ENCODE measurements at places on chromosomes 3 and 15.
A peak's percentile ranks its signal among the peaks of the same experiment; 100 is the strongest.

GRCh38 chr3:171056528-171056927 is 30.0 kb upstream of the SLC2A2 start:
- DNase-seq, result no peak

DNA sequence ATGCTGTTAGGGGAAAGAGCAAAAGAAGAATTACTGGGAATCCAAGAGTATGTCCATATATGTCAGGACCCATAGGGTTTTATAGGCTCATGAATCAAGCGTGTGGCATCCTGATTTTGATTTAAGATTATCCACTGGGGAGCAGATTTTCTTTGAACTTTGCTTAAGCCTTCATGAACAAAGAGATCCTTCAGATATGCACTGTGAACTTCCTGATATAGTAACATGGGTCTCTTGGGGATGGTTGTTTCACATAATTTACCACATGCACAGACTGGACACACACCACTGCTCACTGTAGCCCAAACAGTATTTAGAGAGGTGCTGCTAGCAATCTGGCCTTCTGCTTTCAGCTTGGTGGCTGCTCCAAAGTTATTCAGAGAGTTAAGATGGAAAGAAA is 200.9 kb upstream of the ZPLD1 start:
- peak; percentile 66 for DNase-seq

GRCh38 chr3:185152410-185153170 is at the start of gene C3orf70:
Gene C3orf70, minus strand, starts transcription at chr3:185153060. Its CDS starts 237 bp downstream, at chr3:185152823.
- peak; percentile 51 for DNase-seq

GRCh38 chr15:47188758-47189507 is 528.4 kb upstream of the SEMA6D start:
- no peak for DNase-seq

DNA sequence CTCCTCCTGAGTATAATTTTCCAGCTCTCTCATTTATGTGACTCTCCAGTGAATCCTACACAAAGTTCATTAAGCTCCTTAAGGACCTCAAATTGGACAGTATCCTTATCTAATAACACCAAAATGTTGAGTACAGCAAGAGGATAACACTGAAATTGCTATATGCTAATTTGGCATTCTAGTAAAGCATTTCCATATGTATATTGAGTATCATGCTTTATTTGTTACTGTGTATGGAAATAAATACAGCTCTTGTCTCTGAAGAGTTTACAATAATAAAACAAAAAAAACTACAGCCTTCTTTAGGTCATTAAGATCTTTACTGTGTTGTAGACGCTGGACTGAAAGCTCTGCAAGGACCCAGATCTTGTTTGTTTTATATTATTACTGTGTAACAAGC is 1341.3 kb downstream of the ROBO1 start:
- DNase-seq, result no peak

DNA sequence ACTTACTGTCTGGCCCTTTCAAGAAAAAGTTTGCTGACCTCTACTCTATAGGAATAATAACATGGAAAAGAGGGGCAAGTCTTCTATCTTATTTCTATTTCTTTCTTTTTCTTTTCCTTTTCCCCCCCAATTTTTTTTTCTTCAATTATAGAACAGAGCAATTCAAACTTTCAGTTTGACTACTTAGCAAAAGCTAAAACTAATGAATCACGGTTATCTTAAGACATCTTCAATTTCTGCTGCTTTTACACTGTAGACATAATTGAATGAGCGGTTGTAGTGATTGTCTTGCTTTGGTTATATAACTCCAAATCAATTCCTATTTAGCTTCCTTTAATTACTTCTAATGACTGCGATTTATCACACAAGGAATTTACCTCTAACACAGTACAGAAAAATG is 74.3 kb upstream of the P2RY1 start:
- DNase-seq, result no peak

- no peak for DNase-seq
Observed at GRCh38 chr3:190429681-190430080, 20.0 kb downstream of the TMEM207 start.

DNA sequence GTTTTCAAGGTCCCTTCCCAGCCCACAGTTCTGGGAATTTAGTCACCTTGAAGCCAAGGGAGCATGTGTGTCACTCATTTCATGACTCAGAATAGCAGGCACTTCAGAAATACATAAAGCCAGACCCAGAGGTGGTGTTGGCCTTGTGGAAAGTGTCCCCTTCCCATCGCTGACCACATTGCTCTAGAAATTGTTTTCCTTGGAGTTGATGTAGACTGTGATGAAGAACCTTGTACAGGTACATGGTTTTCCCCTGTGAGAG is 158.8 kb downstream of the SLCO3A1 start:
- DNase-seq, result no peak

- DNase-seq, result no peak
Observed at GRCh38 chr15:93477188-93477587, 388.2 kb upstream of the RGMA start.

DNA sequence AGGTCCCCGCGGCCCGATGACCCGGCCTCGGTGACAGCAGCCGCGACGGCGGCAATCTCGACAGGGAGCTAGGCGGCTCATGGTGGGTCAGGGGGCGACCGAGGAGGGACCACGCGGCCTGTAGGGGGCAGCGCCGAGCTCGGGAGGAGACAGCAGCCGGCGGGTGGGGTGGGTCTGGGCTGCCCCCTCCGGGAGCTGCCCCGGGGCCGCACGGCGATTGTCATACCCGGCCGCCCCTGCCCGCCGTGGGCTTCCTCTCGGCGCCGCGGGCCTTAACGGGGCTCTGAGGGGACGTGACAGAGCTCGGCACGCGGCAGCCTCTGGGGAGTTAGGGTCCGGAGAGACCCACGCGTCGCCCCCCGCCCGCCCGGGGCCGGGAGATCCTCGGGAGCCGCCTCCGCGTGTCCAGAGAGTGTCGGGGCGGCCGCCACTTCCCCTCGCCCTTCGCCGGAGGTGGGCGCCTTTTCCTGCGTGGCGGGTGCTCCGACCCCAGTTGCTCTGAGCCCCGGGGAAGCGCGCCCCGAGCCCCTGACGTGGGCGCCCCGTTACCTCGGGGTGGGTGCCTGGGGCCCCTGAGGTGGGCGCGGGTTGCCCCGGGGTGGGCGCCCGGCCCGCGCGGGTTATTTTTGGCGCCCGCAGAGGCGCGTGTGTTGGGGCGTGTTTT is 539 bp upstream of the PLCL2 start:
- DNase-seq, result peak; percentile 19

DNA sequence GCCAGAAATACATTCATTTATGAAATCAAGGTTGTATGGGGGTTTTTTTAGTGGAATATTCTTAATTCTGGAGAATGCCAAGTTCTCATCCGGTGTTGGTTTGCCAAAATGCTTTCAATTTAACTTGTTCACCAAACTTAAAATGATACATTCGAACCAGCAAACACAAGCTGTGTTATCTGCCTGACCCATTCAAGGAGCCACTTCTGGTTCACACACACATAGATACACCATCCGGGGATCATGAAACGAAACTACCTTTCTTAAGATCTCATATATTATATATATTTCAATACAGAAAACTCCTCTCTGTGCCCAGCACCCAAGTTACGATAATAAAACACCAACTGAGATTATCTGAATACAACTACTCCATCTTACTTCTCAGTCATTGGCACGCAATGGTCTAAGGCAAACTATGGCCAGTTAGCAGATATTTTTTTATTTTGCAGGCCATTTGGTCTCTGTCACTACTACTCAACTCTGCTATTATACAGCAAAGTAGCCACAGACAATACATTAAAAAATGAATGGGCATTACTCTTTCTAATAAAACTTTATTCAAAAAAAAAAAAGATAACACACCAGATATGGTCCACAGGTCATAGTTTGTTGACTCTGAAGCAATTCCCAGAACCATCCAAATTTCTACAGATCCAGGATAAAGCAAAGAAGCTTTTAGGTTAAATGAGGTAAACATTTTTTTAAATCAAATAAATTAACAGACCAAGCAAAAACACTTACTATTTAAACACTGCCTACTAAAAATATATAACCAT is 89.6 kb downstream of the TBL1XR1 start:
- DNase-seq, result no peak

GRCh38 chr3:187661267-187661666 is 8.9 kb downstream of the SST start:
- no peak for DNase-seq

- no peak for DNase-seq
Observed at GRCh38 chr3:47661121-47661752, 82.6 kb upstream of the CSPG5 start.

DNA sequence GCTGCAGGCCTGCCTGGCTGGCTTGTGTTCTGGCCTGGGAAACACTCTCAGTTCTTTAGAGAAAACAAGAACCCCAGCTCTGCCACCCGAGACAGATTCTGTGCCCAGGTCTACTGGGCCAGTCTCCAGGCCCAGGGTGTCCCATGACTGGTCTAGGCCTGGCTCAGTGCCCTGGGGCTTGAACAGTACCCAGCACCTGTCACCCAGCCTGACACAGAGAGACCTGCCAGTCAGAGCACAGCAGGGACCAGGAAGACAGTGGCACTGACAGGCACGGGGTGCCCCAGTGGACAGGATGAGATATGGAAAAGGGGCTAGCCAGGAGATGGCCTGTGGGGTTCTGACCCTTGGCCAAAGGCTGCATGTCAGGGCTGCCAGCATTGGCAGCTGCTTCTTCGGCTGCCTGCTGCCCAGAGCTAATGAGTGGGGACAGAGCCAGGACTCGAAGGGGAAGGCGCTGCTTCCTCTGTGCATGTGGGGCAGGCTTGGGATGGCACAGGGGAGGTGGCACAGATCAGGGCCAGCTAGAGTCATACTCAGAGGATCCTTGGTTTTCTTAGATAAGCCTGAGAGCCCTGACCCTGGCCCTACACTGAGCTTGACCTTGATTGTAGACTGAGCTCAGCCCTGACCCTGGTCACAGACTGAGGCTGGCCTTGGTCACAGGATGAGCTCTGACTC is 15.1 kb downstream of the CCDC33 start:
- DNase-seq, result no peak

- no peak for DNase-seq
Observed at GRCh38 chr3:161766331-161766730, 269.7 kb downstream of the OTOL1 start.

- no peak for DNase-seq
Observed at GRCh38 chr15:101489237-101489598, 289 bp downstream of the PCSK6 start.

DNA sequence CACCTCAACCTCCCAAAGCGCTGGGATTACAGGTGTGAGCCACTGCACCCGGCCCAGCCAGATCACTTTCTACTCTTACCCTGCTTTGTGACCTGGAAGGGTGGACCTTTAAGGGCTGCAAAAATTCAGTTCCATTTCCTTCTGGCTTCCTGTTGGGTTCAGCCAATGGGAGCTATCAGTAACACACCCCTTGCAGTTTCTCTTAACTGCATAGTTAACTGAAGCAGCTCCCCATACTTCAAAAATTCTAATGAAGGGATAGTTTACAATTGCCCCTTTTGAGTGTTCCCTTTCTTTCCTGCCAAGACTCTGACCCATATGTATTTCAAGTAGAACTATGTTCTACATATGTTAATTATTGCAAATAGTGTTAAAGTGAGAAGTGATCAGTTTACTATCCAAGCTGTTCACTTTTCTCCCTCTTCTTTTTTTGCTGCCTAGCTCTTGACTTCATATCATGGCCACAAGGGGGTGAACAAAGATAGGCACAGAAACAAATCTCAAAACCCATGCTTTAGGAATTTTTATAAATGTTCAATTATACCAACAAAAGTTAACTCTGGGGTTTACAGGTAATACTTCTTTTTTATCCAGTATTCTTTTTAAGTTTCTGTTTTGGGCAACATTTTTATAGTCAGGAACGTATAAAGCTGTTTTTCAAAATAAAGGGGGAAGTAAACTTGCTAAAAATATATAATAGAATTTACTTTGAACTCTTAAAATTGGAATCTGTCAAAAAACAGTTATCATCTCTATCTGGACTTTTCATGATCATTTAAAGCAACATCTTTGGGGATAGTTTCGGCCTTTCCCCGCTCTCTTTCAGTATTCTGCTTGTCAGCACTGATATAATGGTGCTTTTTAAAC is 8.1 kb downstream of the PGBD4 start:
- DNase-seq, result no peak

- DNase-seq, result no peak
Observed at GRCh38 chr3:23950293-23950692, 5.2 kb downstream of the NR1D2 start.

DNA sequence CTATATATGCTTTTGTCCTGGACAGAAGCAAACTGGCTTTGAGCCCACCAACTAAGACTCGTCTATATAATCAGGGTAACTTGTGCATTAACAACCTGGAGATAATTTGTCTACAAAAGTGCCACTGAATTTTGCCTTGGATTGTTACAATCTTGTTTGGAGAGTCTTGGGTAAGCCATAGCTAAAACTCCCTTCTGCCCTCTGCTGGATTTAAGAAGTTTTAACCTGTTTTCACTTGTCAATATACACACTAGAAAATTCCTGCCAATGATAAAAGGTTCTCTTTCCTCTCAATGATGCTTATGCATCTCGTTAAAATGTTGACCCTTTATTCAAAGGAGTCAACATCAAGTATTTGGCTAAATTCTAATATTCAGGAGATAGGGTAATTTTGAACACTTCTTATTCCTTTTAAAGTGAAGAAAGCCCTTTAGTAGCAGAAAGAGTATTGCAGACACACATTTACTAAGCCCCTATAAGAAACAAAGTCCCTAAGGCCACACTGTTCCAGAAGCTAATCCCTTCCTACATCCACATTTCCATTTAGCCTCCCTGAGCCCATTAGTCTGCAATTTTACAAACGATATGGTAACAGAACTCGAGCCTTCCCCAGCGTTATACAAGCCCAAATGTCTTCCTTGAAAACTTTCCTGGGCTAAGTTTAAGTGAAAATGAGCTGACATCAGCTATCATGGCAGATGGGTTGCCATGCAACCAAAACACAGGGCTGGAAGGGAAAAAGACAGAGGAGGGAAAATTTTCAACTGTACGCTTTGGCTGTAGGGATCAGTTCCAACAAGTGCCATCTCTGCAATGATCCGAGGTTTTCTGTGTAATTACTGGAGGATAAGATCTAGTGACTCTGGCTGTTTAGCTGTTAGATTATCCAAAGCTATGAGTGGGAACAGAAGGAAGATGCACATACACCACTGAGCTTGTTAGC is 75.9 kb upstream of the FGF12 start:
- peak; percentile 39 for DNase-seq

DNA sequence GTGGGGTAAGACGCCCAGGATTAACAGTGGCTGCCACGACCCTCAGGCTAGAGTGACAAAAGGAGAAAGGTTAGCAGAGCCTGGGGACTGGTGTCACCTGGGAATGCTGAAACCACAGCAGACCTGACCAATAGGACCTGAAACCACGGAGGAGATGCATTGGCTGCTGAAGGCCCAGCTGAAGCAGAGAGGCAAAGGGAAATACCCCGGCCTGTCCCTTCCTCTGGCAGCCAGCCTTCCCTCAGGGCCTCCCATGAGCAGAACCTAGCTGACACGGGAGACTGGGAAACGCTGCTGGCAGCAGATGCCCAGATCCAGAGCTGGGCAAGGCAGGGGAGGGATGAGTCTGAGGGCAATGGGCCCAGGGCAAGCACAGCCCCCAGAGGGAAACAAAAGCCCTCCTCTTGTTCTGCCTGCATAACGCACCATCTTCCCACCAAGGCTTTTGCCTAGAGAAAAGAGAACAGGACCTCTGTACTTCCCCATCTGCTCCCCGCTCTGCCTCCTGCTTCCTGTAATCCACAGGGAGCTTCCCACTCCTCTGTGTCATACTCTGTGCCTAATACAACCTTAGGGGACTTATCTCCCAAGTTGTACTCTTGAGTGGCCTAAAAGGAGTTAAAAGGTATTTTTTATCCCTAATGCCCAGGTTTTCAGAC is 216.2 kb downstream of the ABHD5 start:
- no peak for DNase-seq

All from NCI-H526 treated with DMSO at 0.1 percent for 48 hours (cell line).